ENCODE measurements at places on chromosomes 16 and 17. TPM values are rescaled to one million over a fixed set of nuclear protein-coding genes. Genes with fewer than 3 reads are reported as not detected.

GRCh38 chr16:24463196-24463945 is 76.0 kb upstream of the RBBP6 start:
- DNase-seq, result no peak

GRCh38 chr17:45293413-45294211 is 23.2 kb downstream of the MAP3K14 start:
- peak; percentile 77 for DNase-seq

DNA sequence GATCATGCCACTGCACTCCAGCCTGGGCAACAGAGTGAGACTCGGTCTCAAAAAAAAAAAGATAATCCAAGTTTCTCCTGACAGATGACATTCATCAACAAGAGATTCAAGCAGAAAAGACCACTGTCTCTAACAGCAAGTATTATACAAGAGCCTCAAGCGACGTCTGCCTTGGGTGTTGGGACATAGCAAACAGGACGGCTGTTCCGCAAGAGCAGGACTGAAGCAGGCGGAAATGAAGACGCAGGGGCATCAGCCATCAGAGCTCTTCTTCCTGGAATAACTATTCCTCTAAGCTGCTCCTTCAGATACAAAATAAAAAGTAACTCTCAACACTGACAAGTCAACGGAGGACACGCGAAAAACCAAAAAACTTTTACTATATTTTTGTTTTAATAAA is 54.0 kb downstream of the ANKRD11 start:
- no peak for DNase-seq

GRCh38 chr16:87687126-87687910 is 78.5 kb downstream of the KLHDC4 start:
- DNase-seq, result no peak

DNA sequence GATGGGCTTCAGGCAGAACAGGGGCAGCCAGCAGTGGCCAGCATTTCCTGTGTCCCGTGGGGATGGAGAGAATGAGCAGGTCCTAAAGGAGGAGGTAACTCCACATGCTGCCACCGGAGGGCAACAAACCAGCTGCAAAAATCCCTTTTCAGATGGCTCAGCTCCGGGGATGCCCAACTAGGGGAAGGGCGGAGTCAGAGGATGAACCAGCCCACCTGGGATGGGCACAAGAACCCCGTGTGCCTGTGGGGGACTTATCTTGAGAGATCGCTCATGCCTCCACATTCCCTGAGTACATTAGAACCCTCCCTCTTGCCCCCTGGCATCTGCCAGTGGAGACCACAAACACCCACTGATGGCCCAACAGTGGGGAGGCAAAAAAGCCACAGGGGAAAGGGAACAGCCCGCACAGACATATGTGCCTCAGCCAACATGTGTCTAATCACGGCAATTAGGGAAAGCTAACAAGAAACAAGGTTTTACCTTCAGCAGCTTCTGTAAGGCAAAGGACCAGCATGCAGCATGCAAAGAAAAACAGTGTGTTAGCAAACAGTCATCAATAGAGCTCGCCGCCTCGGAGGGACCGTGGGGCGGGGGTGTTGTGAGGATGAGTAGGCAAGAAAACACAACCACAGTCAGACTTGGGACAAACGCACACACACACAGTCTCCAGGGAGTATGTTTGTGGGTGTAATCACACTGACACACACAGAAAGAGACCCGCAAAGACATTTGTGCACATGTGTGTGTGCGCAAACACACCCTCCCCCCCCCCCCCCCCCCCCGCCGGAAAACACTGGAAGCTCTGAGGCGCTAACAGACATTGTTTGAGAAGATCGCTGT is 64.0 kb downstream of the MYO18A start:
- peak; percentile 58 for DNase-seq

DNA sequence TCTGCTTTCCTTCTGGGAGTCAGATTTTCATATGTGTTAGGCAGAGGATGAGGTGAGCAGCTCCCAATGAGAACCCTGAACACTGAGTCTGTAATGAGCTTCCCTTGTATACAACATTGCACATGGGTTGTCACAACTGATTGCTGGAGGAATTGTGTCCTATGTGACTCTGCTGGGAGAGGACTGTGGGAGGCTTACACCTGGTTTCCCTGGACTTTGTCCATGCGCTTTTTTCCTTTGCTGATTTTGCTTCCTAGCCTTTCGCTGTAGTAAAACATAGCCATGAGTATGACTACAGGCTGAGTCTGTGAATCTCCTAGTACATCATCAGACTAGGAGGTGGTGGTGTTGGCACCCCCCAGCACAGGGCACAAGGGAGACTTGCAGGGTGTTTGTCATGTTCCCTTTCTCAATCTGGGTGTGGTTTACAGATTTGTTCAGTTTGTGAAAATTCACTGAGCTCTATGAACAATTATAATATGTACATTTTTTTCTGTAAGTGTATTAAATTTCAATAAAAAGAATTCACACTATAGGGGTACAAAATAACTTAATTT is 1.7 kb upstream of the PLK1 start:
- peak; percentile 37 for DNase-seq

DNA sequence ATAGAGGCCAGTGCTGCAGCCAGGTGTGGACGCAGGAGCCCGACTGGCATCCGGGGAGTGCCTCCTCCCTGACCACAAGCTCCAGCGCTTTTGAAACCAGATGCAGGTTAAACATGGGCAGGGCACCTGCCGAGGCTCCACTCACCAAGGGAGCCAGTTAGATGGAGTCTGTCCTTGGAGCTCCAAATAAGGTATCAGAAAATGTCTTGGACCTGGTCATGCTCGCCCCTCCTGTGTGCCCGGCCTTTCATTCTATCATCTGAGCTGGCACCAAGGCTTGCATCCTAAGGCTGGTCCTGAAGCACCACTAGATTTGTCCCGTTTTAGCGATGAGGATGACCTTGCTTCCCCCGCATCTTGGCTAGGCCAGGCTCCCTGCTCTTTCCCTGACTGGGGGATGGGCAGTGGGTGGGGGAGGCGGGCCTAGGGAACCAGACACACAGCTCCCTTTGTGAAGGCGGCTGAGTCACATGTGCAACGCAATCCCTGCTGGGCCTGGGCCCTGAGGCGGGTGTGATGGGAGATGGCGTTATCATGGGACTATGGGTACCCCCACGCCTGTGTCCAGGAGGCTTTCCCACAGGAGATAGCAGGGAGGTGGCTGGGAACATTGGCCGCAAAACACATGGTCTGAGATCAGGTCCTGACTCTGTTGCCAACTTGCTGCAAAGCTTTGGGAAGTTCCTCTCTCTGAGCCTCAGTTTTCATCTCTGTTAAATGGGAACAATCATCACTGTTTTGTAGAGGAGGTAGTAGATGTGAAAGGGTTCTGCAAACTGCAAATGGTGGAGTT is 5.0 kb upstream of the ADGRG1 start:
- DNase-seq, result peak; percentile 78

- no peak for DNase-seq
Observed at GRCh38 chr16:50598936-50599361, 50.8 kb downstream of the NKD1 start.

GRCh38 chr16:8611122-8611521 is 10.4 kb upstream of the METTL22 start:
- no peak for DNase-seq

DNA sequence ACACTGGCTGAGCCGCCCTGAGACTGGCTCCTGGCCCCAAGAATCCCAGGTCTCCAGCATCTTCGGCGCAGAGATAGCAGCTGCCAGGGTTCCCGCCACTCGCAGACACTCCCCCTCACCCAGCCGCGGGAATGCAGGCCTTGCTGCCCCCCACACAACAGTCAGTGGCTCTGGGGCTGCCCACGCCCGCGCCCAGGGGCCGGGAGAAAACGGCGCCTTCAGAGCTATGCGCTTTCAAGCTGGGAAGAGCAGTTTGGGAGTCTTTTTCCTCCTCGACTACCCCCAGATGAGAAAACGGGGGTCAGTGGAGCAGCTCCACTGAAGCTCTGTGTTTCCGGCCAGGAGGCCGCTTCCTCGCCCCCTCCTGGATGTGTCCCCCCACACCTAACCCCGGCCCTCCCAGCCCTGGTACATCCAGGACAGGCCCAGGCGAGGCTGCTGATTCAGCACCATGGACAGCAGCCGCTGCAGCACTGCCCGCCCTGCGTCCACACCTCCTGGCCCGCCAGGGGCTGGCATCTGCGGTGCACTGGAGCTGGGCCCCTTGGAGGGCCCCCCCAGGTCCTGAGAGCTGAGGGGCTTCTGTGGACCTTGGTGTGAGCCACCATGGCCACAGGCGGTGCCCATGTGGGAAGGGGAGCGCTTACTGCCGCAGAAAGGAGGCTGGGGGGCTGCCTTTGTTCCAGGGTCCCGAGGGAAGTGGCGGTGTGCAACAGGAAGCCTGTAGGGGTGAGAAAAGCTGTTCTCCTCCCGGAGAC is 35.7 kb downstream of the CACNA1H start:
- peak; percentile 58 for DNase-seq

DNA sequence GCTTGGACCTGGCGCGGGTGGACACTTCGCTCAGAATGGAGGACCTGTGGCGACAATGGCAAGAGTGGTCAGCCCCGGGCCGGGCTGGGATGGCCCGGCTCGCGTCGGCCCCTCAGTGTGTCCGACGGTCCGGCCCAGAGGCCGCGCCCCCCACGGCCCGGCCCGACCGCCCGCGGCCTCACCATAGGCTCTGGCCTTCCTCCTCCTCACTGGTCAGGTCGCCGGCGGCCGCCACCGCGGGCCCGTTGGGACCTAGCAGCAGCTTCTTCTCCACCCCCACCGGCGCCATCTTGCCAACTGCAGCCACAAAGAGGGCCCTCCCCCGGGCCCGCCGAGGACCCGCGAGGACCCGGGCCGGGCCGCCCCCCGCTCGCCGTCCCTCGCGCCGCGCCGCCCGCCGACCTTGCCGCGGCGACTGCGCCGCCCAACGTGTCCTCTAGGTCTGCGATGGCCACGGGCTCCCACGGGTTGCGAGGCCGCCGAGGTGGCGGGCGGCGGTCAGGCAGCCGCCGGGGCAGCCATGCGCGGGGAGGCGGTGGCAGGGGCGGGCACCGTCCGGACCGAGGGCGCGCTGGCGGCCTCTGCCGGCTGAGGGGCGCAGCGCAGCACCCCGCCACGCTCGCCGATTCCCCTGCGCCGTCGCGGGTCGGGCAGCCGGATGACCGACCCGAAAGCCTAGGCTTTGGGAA is at the start of gene DYNC1LI2:
Gene DYNC1LI2 (minus strand): TSS at position 307 of the 689 bp plus-strand sequence. CDS start 18 bp downstream, at position 289.
- peak; percentile 93 for DNase-seq

DNA sequence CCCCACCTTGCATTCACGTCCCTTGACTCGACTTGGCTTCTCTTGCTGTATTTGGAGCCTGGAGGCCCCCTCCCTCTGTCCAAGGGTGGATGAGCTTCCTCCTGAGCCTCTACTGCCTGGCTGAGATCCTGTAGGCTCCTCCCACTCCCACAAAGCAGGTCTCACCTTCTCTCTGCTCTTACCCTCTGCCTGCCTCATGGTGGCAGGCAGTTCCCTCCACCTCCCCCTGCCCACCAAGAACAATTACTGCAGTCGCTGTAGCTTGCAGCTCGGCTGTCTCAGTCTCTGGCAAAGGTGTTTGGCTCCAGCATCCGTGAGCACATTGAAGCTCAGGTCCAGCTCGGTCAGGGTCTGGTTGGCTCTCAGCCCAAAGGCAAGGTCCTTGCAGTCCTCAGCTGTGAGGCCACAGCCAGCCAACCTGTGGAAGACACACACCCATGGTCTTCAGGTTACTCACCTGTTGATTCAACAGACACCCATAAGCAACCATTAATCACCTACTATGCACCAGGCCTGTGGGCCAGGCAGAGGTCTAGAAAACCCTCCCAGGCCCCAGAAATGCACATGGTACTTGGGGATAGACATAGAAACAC is 42.6 kb downstream of the NLRP1 start:
- no peak for DNase-seq

GRCh38 chr16:21275529-21275928 is 2.6 kb downstream of the CRYM start:
- DNase-seq, result no peak

DNA sequence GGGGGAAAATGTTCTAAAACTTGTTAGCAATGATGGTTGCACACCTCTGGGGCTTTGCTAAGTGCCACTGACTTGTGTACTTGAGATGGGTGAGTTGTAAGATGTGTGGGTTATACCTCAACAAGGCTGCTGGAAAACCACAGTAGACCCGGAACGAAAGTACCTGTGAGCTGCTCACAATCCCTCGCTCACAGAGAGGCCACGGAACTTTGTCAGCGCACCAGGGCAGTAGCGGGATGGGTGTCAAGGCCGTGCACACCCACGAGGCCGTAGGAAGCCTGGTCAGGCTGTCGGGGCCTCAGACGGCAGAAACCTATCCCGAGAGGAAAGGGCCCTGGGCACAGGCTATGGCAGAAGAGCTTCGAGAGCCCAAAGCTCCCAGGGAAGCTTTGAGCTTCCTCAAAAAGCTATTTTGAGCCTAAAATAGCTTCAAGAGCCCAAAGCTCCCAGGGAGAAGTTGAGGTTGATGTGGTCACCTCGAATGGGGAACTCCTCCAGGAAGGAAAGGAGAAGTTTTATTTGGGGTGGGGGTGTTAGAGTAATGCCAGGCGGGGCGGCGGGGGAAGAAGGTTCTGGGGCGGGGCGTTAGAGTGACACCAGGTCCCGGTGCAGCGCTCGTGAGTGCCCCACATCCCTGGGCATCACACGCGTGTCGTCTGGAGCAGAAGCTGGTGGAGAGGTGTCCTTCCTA is 19.0 kb downstream of the CBFA2T3 start:
- no peak for DNase-seq

GRCh38 chr17:63405741-63406261 is 40.3 kb downstream of the CYB561 start:
- DNase-seq, result peak; percentile 78

GRCh38 chr17:42531455-42532354 is 4.3 kb upstream of the NAGLU start:
- peak; percentile 91 for DNase-seq

- DNase-seq, result no peak
Observed at GRCh38 chr17:27361695-27362094, 67.8 kb downstream of the WSB1 start.

- peak; percentile 89 for DNase-seq
Observed at GRCh38 chr17:52419229-52419641, 260.7 kb upstream of the CA10 start.

Gene C1QTNF1
- 7.5 TPM for total RNA-seq

Gene CEP295NL
- total RNA-seq, result 4.2 TPM

Gene ABCA9
- 5.9 TPM for total RNA-seq

Gene SPEM2
- not detected for total RNA-seq

Gene KRTAP1-5
- total RNA-seq, result not detected

Gene CLEC16A
- total RNA-seq, result 159 TPM

Gene TBC1D28
- total RNA-seq, result not detected

Gene HEATR9
- 0.29 TPM for total RNA-seq

Gene AATF
- total RNA-seq, result 21.4 TPM

Gene C16orf92
- total RNA-seq, result not detected

Gene C16orf54
- total RNA-seq, result not detected

Gene TMED6
- total RNA-seq, result 1.8 TPM
